ENCODE measurements at places on chromosomes 1 and 21.

GRCh38 chr1:54124472-54124871 is 28.3 kb downstream of the CDCP2 start:
- DNase-seq = no peak

GRCh38 chr1:22680726-22681125 is 27.7 kb downstream of the C1QB start:
- DNase-seq = no peak

DNA sequence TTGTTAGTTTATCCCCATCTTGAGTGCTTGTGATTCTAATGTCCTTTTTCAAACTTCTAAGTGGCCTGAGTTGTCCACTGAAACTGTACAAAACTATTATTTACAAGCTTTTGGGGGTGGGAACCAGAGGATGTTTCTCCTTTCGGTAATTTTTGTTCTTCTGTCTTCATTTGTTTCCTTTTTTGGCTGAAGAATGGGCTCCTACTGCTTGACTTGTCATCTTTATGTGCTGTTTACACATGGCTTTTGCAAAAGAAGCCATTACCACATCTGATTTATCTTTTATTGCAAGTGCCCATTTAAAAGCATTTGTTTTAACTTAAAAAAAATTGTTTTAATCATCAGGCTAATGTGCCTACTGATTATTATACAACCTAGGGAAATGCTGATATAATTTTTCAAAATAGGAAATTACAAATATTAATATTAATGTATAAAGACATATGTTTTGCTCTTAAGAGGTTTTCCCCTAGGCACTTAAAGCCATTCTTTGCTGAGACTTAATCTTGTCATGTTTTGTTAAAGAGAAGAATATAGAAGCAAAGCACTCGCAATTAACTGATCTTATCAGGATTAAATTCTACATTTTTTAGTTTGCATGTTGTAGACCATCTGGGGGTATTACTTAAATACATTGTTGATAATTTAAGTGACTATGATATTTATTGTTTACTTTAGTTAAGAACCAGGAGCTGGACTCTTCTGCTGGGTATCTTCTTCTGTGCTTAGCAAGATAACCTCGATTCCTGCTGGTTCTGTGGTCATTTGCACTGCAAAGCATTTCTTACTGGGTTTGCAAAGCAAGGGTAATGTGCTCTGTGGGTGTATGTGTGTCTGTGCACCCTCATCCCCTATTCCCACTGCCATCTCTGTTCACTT is 40.1 kb downstream of the TMEM200B start:
- DNase-seq = peak; percentile 53

- no peak for DNase-seq
These were observed 9.6 kb downstream of the ZNF648 start for GRCh38 chr1:182051938-182052337.

DNA sequence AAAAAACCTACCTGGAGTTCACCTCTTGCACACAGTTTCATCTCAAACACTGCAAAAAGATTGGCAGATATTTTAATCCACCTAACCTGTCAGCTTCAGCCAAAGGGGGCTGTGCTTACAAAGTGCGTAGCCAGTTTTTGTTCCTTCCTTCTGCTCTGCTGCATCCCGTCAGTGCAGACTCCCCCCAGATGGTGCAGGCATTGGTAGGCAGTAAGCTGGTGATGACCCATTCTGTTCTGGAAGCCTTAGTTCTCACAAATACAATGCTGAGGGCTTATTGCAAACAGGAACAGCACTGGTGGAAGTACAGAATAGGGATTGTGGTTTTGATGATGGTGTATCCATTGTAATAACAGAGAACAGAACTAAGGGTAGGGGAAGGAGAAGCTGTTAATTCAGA is 239.5 kb downstream of the RYR2 start:
- DNase-seq = no peak

GRCh38 chr1:194309269-194309668 is 1122.9 kb upstream of the B3GALT2 start:
- no peak for DNase-seq

DNA sequence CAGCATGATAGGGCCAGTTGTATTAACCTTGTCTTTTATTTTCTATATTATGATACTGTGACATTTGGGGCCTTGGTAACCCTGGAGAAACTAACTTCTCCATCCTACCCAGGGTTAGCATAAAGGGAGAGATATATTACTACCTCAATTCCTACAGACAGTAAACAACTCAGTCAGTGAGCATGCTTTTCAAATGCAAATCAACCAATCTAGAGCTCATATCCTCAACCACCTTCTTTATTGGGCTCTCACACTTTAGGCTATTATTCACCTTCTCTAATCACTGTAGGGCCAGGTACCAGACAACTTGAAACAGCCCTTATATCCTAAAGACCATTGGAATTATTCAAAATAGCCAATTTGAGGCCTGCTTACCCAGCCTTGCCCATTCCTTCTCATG is 477.6 kb downstream of the PTPRC start:
- no peak for DNase-seq

GRCh38 chr1:58621391-58621790 is 44.3 kb upstream of the TACSTD2 start:
- DNase-seq = peak; percentile 78

- no peak for DNase-seq
These were observed 33.0 kb upstream of the TARDBP start for GRCh38 chr1:10979483-10979920.

DNA sequence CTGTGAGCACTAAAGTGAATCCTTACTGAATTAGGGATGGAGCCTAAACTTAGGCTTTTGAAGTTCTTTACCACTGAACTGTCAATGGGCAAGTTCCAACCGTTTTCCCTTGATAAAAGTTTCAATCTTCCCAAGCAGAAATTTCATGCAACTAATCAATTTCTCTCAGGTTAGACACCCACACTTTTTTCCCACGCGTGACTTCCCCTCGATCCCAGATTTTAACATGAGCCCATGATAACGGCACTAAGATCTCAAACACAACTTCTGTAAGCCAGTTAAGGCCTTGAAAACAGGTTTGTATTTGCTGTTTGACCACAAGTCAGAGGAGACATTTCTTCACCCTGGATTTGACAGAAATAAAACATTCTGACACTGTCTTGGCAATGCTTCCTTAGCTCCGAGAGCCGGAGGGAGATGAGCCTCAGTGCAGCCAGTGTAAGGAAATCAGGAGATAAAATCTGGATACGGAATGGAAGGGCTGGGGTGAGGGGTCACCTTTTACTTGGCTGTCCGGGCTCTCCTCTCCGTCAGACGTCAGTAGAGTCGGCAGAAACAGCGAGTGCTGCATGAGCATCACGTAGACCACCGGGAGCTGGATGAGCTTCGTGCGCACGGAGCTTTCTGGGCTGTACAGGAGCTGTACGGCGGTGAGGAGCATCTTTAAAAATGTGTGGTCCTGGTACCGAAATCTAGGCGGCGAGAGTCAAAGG is 39.7 kb downstream of the MRAP start:
- DNase-seq = no peak

DNA sequence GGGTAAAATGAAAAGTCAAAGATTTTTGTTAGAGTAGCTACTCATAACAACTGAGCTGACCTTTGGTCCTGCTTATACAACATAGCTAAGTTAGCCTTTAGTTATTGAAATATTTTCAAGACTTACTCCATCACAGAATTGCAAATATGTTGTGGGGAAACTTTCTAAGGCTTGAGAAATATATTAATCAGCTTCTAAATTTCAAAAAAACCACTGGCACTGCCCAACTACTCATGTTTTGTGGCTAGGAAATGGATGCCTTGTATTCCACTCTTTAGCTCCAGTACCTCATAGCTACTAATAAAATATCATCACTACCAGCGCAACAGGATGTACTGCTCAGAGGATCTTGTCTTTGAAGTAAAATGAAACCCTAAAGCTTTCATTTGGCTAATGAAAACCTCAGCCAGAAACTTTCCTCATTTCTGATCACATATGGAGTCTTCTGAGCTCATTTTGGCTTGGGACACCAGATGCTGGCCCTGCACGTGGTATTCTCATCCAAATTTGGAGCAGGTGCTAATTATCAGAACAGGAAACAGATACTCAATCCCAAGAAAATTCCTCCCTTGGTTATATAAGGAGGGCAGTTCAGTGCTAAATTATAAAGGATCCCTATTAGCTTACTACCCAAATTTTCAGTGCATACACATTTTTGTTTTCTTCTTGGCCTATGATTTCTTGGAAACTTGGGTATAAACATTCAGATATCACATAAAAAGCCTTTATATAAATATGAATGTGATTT is 690.7 kb downstream of the ADGRL2 start:
- DNase-seq = no peak

GRCh38 chr1:245807954-245808719 is 653.4 kb downstream of the KIF26B start:
- no peak for DNase-seq

GRCh38 chr1:49060766-49061165 is 284.1 kb upstream of the BEND5 start:
- no peak for DNase-seq
